ENCODE measurements at places on chromosomes 6 and 20.

DNA sequence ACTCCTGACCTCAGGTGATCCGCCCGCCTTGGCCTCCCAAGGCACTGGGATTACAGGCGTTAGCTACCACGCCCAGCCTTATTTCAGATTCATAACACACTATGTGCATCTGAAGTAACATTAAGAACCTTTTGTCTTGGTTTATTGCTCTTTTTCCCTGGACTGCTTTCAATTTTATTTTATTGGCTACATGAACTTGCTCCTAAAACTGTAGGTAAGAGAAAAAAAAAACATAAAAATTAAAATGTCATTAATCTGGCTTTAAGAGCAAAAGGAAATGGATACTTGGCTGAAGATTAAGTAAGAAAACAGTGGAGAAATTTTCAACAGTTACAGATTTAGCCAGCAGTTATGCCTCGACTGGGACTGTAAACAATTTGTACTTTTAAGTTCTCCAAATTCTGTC is 62.5 kb downstream of the GJA1 start:
- no peak for DNase-seq

- no peak for DNase-seq
Measured at GRCh38 chr20:6122873-6123648, at the start of gene FERMT1. FERMT1 (minus strand) TSS chr20:6123030; CDS start chr20:6119554, 3,476 bp downstream.

- DNase-seq = no peak
Measured at GRCh38 chr6:87729965-87730719, 28.1 kb upstream of the AKIRIN2 start.

DNA sequence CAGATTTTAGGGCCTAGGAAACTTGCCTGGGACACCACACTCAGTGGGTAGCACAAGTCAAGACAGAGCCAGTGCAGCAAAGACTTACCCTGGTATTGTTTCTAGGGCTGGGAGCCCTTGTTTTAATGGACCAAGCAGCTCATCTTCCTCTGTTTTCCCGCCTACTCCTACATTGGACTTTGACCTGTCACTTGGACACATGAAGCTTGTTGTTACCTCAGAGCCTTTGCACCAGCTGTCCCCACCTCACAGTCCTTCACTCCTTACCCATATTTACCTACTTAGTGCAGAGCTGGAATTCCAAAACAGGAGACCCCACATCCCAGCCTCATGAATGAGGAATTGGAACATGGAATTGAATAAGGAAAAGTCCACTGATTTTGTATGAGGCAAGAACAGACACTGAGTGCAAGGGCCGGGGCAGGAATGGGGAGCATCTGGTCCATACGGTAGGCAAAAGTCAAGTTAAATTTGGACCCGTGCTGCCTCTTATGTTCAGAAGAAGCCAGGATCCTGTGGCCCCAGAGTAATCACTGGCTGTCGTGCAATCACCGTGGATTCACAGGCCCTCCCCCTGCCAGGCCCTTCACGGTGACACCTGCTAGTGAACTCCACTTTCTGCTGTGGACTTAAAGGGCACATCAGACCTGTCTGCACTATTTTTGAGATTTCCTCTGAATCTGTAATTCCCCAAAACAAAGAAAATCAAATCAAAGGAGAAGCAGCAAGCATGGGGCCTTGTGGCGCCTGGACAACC is 236.9 kb upstream of the PMEPA1 start:
- DNase-seq = no peak

- DNase-seq = peak; percentile 57
Measured at GRCh38 chr20:32470025-32470861, 112.1 kb downstream of the ASXL1 start.

- DNase-seq = no peak
Measured at GRCh38 chr6:29524444-29525310, 34.9 kb downstream of the UBD start.

GRCh38 chr6:89023591-89024441 is 56.7 kb upstream of the PNRC1 start:
- DNase-seq = no peak

GRCh38 chr6:3162067-3162497 is 4.7 kb upstream of the TUBB2A start:
- no peak for DNase-seq

DNA sequence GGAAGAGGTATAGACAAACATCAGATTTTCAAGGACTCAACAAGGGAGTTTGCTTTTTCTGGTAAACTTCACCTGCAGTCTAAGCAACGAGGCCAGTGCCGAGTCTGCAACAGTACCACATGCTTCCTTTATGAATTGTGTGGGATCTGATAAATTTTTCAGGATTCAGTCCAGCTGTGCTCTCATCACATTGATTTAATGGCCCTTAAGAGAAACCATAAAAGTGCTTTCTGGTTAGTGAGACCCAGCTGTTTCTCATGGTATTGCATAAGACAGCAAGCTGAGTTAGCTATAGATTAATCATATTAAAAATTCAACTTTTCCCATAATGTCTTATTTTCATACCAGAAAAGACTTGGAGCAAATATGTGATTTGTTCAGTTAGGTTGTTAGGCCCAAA is 291.4 kb downstream of the CENPW start:
- DNase-seq = no peak

GRCh38 chr20:43778375-43778774 is 51.6 kb upstream of the GTSF1L start:
- no peak for DNase-seq

- no peak for DNase-seq
Measured at GRCh38 chr6:31479933-31480535, 17.9 kb upstream of the MICB start.

DNA sequence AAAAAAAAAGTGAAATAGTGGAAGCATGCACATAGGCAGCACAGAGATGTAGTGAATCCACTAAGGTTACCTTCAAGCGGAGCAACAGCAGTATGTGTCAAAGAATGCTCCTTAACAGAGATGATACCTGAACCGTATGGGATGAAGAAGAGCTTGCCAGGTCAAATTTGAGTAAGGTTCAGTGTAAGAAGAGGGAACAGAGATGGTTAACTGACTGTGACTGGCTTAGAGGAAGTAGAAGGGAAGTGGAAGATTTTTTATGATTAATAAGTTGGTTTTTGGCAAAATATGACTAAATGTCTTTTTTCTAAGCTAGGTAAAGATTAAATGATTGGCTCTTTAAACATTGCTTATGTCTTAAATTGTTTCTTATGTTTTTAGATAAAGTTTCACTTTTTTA is 52.6 kb upstream of the C20orf144 start:
- no peak for DNase-seq

- DNase-seq = no peak
Measured at GRCh38 chr6:96659084-96659845, 96.3 kb downstream of the FHL5 start.

GRCh38 chr6:3324262-3324942 is 65.7 kb downstream of the PSMG4 start:
- peak; percentile 91 for DNase-seq

- no peak for DNase-seq
Measured at GRCh38 chr20:40191573-40191972, 497.5 kb downstream of the MAFB start.

DNA sequence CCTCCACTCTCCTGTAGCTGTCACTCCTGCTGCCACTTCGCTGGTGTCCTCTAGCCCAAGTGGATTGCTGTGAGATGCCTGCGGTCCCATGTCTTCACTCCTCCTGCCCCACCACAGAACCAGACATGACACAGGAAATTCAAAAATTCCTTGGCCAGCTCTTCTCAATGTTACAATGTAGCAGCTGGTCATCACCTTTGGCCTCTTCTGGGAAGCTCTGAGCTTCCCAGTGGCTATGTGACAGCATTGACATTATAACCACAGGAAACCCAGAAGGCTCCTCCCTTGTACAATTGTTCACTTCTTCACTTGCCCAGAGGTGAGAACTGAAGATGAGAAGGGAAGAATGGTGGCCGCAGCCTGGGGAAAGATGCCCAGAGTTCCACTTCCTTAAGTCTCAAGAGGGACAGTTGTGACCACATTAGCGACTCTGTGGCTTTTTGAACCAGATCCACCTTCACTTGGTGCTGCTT is 76.1 kb upstream of the NAA20 start:
- no peak for DNase-seq

GRCh38 chr6:133591275-133591674 is 297.6 kb upstream of the TCF21 start:
- DNase-seq = no peak

DNA sequence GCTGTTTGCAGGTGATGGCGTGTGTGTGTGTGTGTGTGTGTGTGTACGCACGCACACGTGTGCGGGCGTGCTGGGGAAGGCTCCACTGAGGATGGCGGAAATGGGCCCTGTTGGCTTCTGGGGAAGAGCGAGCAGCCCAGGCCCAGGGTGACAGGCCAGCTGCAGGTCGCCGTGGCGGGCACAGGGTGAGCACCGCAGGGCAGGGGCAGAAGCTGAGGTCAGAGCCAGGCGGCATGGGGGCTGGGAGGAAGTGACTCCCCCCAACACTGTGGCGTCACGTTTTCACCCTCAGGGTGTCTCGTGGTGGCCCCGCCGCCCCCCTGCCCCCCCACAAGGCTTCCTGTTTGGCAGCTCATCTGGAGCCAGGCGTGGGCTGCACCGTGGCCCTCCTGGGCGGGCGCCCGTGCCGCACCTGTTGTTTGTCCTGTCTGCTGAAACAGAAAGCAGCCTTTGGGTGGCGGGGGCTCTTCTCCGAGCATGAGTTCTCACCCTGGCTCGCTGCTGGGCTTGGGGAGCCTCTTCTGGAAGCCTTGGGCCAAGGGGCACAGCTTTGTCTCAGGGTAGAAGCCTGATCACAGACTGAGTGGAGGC is 7.1 kb downstream of the RBM38 start:
- DNase-seq = no peak

DNA sequence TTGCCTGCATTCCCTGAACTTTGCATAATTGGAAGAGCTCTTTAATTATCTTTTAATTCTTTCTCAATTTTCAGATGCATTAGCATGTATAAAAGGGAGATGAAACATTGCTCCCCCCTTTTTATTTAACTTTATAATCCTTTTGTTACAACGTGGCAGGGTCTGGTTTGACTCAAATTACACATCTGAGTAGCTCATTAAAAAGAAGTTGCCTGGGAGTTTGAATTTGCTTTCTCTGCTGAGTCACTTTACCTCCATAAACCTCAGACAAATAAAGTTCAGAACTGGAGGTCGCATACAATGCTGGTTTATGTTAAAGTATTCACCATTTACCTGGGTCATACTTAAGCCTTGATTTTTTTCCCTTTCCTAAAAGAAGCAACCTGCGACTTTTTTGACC is 495.2 kb downstream of the PREX1 start:
- DNase-seq = no peak

GRCh38 chr20:14634665-14635064 is 297.3 kb upstream of the FLRT3 start:
- DNase-seq = no peak

GRCh38 chr6:35541836-35542235 is 29.1 kb upstream of the TULP1 start:
- no peak for DNase-seq

- DNase-seq = no peak
Measured at GRCh38 chr6:49892280-49892679, 25.9 kb upstream of the CRISP1 start.

GRCh38 chr6:16140607-16141006 is 11.7 kb downstream of the MYLIP start:
- no peak for DNase-seq

GRCh38 chr20:46857061-46857831 is 37.4 kb upstream of the EYA2 start:
- DNase-seq = no peak

GRCh38 chr6:145012039-145012662 is 723.2 kb downstream of the EPM2A start:
- DNase-seq = no peak

DNA sequence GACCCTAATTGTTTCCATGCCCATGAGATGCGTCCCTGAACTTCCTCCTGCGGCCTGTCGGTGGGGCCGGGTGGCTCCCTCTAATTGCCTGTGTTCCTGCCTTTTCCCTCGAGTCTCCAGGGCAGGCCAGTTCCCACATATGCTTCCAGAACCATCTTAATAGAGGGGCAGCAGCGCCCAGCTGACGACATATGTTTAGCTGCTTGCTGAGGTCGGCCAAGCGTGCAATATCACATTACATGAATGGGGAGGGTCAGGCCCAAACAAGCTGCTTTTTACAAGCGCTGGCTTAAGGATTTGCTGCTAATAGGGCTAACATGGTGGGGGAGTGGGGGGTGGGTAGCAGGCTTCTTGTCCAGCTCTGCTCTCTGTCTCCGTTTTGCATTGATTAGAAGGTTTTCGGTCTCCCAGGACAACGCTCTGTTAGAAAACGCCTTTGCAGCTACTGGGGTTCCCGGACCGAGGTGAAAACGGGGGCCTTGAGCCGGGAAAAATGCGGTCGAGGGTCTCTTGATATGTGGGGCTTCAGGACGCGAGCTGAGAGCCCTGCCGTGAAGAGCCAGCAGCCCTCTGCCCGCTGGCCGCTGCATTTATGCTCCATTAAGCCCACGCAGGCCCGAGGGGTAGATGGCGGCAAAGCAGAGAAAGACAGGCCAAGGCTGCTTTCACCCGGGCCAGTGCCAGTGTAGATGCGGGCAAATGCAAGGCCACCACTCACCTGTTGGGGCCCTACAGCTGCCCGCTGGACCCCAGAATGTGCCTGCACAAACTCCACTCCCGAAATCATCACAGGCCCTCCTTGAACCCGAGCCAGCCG is 308.5 kb downstream of the BMP7 start:
- no peak for DNase-seq

- no peak for DNase-seq
Measured at GRCh38 chr20:36830791-36831691, 44.9 kb upstream of the TLDC2 start.

DNA sequence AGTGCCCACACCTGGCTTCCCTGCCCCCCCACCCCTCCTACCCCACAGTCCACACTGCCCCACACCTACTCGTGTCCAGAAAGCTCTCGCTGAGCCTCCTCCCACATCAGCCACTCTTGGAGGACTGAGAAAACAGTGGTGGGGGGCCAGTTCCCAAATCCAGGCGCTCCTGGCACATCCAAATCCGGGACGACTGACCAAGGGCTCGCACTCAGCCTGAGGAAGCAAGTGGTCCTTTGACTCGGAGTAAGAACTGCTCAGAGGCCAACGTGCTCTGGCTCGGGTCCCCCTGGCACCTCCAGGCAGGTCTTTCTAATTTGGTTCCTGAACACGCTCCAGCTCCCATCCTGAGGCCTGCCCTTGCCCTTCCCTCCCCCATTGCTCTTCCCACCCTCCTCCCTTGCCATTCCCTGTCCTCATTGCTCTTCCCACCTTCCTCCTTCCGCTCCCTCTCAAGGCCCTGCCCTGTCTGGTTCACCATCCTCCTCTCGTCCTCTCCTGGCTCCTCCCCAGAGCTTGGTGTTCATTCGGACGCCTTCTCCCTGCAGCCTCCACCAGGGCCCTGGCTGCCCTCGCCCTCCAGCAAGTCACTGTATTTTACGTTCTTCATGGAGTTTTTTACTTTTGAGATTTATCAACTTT is 83.6 kb downstream of the THBS2 start:
- no peak for DNase-seq

DNA sequence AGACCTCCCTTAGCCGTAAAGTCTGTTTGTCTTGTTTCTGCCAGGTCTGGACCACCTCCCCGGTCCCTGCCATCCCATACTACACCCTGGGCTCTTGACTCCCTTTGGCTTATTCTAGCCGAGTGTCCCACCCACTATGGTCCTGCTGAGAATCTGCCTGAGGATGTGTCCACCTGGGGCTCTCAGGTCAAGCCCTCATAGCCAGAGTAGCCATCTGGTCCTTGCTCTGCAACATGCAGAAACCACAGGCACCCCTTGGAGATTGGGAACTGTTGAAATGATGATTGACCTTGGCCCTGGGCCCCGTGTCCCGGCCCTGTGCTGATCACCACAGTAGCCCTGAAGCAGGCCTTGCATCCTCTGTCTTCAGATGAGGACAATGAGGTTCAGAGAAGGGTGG is 44.0 kb downstream of the VSTM2L start:
- no peak for DNase-seq

- no peak for DNase-seq
Measured at GRCh38 chr6:133185731-133186130, 55.4 kb upstream of the EYA4 start.
